ENCODE measurements at places on chromosomes 1 and 21. TPM values are rescaled to one million over a fixed set of nuclear protein-coding genes. Genes with fewer than 3 reads are reported as not detected.

GRCh38 chr1:6367381-6368012, 26.1 kb downstream of the ACOT7 start:
- DNase-seq: no peak

- DNase-seq: no peak
These were observed 134.8 kb downstream of the FGGY start for GRCh38 chr1:59431566-59432294.

DNA sequence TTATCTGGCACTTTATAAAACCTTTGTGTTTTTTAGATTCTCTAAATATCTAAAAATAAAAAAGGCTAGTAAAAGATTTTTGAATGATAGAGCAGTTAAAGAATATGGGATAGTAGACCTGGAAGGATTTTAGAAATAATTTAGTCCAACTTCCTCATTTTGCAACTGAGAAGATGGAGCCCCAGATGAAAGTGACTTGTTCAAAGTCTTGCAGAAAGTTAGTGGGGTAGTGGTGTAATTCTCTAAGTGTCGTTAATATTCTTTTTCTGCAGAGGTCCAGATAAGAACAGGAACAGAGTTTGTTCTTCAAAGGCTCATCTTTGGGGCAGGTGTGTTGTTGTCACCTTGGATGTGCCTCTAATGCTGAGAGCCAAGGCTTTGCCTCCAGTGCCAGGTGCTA, 159.5 kb downstream of the DISC1 start:
- DNase-seq: no peak

- no peak for DNase-seq
These were observed 105.9 kb downstream of the KCNK2 start for GRCh38 chr1:215188302-215188950.

CFHR3 gene
- total RNA-seq: 1.5 TPM

DNA sequence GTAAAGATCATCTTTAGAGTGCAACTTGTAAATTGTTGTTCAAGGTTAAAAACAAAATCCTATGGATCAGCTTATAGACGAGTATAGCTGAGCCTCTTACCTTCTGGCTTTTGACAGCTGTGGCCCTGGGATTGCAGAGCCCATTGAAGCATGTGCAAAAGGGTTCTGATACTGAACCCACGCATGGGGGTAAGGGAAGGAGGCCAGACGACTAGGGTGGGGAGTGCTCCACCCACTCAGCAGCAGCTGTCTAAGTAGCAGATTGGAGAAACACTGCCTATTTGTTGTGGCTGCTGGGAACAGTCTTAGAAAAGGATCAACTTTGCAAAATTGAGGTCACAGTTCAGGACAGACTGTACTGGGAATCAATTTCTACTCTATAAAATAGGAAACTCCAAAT, 16.1 kb downstream of the CD101 start:
- no peak for DNase-seq

NBPF6 gene
- total RNA-seq: not detected

GRCh38 chr1:200364091-200364759, 45.6 kb downstream of the ZNF281 start:
- no peak for DNase-seq

- no peak for DNase-seq
These were observed 2.4 kb downstream of the GLMP start for GRCh38 chr1:156293098-156293434.

TSSK3 gene
- total RNA-seq: 1.4 TPM

DNA sequence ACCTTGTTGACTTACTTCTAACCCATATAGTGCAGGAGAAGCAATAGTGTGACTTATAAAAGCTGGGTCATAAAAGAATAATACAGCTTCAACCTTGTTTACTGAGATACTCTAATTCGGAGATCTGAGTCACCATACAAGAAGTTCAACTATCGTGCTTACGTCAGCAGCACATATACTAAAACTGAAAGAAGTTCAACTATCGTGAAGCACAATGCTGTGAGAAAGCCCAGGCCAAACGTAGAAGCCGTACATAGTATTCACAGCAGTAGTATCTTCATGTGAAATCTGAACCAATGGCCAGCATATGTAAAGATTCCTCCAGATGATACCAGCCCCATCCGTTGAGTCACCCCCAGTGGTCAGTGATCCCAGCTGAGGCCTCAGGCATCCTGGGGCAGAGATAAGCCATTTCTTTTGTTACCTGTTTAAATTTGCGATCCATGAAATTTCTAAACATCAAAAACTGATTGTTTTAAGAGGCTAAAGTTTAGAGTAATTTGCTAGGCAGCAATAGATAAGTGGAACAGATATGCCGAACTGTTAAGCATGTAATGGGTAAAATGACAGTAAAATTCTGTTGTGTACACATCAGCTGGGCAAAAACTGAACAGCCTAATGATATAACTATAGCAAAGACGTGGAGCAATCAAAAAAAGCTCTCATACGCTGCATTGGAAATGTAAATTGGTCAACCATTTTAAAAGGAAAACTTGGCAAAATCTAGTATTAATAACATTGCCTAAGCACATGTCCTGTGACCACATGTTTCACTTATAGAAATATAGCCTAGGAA, 53.9 kb upstream of the SAMD13 start:
- no peak for DNase-seq

- no peak for DNase-seq
These were observed 6.8 kb upstream of the EFCAB14 start for GRCh38 chr1:46725736-46726108.

DNA sequence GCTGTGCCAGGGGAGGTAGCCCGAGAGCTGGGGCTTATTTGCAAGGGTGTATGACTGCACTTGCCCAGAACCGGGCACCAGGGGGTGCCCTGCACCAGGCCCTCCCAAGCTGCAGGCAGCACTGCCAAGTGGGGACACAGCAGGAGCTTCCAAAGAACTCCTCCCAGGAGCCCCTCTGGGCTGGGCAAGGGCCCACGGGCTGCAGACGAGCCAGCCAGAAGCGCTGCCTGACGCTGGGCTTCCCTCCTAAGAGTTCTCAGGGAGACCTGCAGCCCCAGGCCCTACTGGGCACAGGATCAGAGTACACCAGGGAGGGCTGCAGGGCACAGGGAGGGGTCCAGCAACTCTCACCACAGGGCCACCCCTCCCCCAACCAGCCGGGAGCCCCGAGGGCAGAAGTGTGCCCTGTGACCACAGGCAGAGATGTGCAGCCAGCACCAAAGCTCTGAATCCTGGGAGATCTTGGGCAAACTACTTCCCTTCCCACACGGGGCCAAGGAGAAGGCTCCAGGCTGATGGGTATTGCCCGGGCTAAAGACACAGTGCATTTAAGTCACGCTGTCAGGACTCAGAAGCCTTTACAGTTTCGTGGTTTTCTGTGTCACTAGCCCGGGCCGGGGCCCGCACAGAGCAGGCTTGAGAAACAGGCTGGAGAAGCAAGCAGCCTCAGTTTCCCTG, 63.4 kb downstream of the KCNAB2 start:
- DNase-seq: no peak

GRCh38 chr1:193019442-193020026, 39.6 kb downstream of the UCHL5 start:
- DNase-seq: no peak

- peak; percentile 45 for DNase-seq
These were observed 12.4 kb downstream of the TNFRSF8 start for GRCh38 chr1:12075195-12076114.

GRCh38 chr1:31605908-31606427, 11.5 kb upstream of the HCRTR1 start:
- no peak for DNase-seq

GRCh38 chr1:118090130-118090529, 94.9 kb downstream of the SPAG17 start:
- DNase-seq: no peak

DNA sequence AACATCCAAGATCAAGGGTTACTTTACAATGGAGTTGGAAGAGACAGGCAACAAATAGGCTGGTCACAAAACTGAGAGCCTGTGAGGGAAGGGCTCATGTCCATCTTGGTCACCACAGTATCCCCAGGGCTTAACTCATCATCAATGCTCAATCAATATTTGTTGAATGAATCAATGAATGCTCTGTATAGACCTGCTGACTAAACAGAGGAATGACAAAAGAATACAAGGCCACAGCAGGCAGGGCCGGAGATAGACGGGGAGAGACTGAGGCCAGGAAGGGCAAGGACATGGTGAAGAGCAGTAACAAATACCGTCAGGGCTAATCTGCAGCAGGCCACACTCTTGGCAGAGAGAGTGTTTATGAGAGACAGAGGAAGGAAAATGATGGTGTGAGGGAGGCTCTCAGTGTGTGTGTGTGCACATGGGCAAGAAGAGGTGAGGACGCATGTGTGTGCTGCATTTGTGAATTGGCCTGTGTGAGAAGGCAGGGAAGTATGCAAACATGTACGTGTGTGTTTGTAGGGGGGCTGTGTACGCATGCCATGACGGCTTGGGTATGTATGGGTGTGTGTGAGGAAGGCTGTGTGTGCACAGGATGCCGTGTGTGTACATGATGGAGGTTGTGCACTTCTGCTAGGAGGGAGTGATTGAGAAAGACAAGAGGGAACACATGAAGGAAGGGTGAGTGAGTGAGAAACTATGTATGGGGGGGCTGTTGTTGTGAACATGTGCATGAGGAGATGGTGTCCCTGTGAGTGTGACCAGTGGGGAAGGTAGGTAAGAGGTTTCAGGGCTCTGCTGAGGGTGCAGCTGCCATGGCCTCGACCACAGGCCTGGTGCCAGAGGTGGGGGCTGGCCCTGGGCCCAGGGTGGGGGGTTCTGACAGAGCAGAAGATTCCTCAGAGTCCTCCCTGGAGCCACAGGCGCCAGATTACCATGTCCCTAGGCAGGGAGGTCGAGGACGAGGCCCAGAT, 15.4 kb downstream of the AHDC1 start:
- no peak for DNase-seq
